Cerebellar nuclear complex (tissue), 1 donor: ENCODE measurements at places on chromosomes 3 and 15.

GRCh38 chr3:57538465-57538864 lies 5.7 kb downstream of the DNAH12 start:
- DNase-seq, result no peak

DNA sequence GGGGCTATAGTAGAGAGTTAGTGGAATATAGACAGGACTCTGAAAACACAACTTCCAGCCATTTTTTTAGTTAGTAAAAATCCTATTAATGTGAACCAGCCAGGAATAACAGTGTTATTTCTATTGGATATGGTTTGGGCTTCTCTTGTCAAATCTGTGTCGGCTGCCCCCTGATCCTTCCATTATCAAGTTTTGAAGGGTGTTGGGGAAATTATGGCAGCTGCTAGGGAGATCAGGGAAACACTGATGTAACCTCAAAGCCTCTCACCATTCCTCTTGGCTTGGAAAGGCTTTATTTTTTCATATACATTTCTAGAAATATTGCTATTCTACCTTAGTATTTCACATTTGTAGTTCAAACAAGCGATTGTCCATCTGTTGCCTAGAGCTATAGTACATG lies 293.7 kb upstream of the TPRG1 start:
- DNase-seq, result no peak

GRCh38 chr15:36370731-36371112 lies 208.7 kb upstream of the CDIN1 start:
- DNase-seq, result no peak

DNA sequence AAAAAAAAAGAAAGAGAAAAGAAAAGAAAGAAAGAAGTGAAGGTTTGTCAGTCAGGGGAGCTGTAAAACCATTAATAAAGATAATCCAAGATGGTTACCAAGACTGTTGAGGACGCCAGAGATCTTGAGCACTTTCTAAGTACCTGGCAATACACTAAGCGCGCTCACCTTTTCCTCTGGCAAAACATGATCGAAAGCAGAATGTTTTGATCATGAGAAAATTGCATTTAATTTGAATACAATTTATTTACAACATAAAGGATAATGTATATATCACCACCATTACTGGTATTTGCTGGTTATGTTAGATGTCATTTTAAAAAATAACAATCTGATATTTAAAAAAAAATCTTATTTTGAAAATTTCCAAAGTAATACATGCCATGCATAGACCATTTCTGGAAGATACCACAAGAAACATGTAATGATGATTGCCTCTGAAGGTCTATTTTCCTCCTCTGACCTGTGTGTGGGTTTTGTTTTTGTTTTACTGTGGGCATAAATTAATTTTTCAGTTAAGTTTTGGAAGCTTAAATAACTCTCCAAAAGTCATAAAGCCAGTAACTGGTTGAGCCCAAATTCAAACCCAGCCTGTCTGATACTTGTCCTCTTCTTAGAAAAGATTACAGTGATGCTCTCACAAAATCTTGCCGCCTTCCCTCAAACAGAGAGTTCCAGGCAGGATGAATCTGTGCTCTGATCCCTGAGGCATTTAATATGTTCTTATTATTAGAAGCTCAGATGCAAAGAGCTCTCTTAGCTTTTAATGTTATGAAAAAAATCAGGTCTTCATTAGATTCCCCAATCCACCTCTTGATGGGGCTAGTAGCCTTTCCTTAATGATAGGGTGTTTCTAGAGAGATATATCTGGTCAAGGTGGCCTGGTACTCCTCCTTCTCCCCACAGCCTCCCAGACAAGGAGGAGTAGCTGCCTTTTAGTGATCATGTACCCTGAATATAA lies 2.0 kb downstream of the B2M start:
- DNase-seq, result no peak

- DNase-seq, result no peak
These were observed 385.5 kb downstream of the FOXP1 start for GRCh38 chr3:71197841-71198565.

DNA sequence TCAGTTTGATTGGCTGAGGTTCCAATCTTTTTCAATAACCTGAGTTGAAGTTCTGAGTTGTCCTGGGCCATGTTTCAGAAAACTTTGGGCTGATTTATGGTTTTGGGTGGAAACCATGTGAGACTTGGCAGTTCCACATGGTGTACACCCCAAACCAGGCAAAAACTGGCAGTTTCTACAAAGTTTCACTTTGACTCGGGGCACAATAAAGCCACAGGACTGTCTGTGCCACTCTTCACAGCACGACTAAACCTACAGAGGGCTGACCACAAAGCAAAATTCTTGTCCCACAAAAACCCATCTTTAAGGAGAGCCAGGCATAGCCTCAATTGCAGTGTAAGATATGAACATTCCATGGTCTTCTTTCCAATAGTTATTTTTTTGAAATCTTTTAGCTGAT lies 155.0 kb downstream of the DUT start:
- DNase-seq, result no peak

GRCh38 chr3:5690490-5690889 lies 503.0 kb downstream of the EDEM1 start:
- no peak for DNase-seq

GRCh38 chr3:149214702-149215101 lies 6.9 kb downstream of the CP start:
- DNase-seq, result no peak

GRCh38 chr3:191973820-191974219 lies 512.9 kb downstream of the PYDC2 start:
- no peak for DNase-seq

GRCh38 chr15:71716990-71717389 lies 93.4 kb upstream of the NR2E3 start:
- no peak for DNase-seq

DNA sequence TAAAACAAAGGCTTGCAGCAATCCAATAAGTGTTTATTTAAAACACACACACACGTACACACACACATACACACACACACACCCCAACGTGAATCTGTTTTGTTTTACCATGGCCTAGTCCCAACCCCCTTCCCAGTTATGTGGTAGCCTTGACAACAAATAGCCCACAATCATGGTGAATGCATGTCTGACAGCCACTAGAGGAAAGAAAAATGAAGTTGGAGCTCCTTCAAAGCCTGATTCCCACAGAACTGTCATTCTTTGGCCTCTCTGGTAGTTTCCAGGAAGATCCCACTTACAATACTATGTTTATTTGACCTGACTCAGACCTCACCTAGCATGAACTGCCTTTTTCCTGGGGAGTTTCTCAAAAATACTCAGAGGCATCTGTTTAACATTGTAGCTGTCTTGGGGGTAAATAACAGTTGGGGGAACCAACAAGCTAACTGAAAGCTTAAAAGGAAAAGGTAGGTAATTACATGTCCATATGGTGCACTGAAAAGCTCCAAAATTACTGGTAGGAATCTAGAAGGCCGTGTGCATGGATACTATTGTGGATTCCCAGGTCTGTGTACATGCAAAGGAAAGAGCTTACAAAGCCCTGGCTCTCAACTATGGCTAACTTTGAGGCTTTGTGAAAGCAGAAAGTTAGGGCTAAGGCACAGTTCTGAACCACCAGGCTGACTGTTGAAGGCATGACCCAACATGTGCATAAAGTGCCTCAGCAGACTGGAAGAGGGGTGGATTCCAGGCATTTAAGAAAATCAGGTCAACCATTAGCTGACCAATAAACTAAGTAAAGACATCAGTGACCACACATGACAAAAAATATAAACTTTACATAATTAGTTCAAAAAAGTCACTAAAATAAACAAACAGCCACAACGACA lies 65.3 kb downstream of the FAIM start:
- no peak for DNase-seq

- no peak for DNase-seq
These were observed 151.3 kb downstream of the CACNA1D start for GRCh38 chr3:53645754-53646153.

- no peak for DNase-seq
These were observed 14.8 kb downstream of the ARNT2 start for GRCh38 chr15:80418892-80419537.

DNA sequence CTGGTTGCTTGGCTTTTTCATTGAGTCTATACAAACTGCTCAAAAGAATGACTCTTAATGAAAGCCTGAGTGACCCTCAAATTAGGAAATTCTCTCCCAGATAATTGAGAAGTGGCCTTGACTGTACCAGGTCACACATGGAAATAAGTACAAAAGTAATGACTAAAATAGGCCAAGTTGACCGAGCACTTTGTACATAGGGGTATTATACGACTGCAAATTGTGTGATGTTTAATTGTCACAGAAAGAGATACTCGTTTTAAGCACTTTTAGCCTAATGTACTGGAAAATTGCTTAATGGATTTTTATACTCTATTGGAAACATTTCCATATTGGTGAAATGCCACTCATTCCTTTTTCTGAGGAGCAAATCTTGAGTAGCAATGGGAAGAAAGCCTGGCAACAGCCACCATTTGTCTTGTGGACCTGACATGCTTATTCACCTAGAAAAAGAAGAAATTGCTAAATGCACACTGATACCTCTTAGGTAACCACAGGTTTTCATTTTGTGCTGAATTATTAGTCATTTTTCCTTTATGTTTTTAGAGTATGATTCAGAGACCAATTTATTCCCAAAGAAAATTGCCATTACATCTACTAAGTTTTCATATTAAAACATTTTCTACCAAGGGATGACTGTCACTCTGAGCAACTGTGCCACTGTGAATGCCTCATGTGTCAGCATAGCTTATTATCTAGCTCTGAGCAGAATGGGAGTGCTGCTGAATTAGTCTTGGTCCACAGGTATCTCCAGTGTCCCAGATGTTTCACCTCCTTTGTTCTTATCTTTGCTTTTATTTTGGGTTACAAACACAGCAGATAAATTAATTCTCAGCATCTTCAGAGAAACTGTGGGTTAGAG lies 8.9 kb upstream of the PXK start:
- no peak for DNase-seq

- no peak for DNase-seq
These were observed 130.1 kb downstream of the DNAJB8 start for GRCh38 chr3:128336337-128337156.

- DNase-seq, result no peak
These were observed 19.9 kb downstream of the POLR2M start for GRCh38 chr15:57726411-57726810.

GRCh38 chr3:172140499-172141391 lies 101.4 kb downstream of the FNDC3B start:
- DNase-seq, result no peak

DNA sequence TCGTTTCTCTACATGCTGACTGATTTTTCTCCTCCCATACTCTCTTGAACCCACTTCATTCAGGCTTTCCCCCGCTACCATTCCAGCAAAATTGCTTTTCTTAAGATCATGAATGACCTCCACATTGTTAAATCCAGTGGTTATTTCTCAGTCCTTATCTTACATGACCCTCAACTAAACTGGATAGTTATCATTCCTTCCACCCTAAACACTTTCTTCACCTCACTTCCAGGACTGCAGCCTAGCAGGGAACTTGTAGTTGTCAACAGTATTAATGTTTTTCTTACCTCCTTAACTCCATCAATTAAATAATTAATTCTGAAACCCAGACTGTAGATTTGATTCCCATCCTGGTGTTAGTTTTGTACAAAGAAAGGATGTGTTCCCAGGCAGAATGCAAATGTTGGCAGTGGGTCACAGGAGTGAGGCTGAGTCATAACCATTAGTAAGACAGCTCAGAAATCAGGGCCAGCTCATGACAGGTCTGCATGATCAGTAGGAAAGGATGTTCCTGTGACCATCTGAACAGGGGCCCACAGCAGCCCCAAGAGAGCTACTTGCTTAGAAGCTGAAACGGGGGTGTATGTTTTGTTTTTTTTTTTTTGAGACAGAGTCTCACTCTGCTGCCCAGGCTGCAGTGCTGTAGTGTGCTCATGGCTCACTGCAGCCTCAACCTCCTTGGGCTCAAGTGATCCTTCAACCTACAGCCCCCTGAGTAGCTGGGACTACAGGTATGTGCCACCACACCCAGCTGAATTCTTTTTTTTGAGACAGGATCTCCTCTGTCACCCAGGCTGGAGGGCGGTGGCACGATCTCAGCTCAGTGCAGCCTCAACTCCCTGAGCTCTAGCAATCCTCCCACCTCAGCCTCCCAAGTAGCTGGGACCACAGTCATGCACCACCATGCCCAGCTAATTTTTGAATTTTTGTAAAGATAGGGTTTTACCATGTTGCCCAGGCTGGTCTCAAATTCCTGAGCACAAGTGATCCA lies 9.1 kb downstream of the BCL2L10 start:
- no peak for DNase-seq

DNA sequence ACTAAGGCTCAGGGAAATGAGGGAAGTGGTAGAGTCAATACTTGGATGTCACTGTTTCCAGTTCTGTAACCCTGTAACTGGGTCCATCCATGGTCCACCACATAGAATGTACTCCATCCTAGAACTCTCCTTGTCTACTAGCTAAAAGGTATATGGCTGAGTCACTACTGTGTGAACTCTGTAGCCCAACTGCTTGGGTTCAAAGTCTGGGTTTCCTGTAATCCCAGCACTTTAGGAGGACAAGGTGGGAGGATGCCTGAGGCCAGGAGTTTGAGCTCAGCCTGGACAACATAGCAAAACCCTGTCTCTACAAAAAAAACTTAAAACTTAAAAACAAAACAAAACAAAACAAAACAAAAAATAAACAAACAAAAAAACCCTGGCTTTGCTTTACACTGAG lies 5.3 kb upstream of the DIS3L start:
- DNase-seq, result no peak

DNA sequence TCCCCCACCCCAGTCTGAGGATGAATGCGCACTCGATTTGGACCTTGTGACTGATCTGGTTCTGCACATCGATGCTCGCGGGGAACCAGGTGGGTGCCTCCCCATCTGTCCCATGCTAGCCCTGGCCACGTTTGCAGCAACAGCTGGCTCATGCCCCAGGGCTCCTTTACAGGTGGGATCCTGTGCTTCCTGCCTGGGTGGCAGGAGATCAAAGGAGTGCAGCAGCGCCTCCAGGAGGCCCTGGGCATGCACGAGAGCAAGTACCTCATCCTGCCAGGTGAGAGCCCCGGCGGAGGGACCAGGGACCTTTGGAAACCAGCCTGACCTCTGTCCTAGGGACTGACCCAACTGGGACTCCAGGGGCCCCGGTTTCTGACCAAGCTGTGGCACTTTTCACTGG lies 44.3 kb downstream of the DHX30 start:
- no peak for DNase-seq

GRCh38 chr15:72887376-72887775 lies 103.8 kb upstream of the ADPGK start:
- DNase-seq, result no peak
